ENCODE measurements at places on chromosomes 1 and 21.

DNA sequence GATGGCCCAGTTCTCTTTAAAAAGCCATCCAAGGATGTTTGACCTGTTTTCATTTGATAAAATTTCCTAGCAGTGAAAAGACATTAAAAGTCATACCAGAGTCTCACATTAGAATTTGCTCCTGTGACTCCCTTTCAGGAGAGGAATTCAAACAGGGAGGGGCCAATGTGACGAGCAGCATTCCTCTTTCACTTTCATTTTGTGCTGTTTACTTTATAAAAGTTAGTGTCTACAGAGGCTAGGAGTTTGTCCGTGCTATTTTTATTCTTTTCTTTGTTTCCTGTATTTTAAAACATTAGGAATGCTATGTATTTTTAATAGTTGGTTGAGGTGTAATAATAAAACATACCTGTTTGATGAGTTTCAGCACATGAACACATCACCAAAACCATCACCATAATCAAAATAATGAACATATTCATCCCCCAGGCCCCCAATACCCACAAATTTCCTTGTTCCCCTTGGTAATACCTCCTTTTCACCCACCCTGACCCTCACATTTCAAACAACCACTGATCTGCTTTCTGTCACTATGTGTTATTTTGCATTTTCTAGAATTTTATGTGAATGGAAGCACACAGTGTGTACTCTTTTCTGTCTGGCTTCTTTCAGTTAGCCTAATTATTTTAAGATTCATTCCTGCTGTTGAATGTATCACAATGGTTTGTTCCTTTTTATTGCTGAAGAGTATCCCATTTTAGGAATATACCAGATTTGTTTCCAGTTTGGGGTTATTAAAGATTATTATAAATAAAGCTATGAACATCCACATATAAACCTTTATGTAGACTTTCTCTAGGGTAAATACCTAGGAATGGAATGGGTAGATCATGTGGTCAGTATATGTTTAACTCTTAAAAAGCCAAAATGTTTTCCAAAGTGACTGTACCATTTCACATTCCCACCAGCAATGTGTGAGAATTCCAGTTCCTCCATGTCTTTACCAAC lies 129.5 kb downstream of the TENT5C start:
- no peak for DNase-seq

- no peak for DNase-seq
These were observed 442 bp upstream of the RUSC1 start for GRCh38 chr1:155320252-155320651.

- no peak for DNase-seq
These were observed 10.6 kb upstream of the SPSB1 start for GRCh38 chr1:9281908-9282695.

- no peak for DNase-seq
These were observed 45.1 kb downstream of the FYB2 start for GRCh38 chr1:56774067-56774609.

DNA sequence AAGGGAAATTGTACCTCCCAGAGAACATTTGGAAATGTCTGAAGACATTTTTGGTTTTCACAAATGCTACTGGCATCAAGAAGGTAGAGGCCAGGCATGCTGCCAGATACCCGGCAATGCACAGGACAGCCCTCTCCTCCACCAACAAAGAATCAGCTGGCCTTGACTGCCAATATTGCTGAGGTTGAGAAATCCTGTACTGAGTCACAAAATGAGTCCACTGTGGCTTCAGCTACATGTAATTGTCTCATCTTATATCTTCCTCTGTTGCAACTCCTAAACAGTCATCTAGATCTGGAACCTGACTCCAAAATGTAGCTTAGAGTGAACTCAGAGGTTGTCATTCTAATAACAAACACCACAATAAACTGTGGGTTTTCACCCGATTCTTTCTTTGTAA lies 327.5 kb upstream of the POGK start:
- no peak for DNase-seq

- DNase-seq: no peak
These were observed 36.3 kb downstream of the SNX7 start for GRCh38 chr1:98697781-98698180.

DNA sequence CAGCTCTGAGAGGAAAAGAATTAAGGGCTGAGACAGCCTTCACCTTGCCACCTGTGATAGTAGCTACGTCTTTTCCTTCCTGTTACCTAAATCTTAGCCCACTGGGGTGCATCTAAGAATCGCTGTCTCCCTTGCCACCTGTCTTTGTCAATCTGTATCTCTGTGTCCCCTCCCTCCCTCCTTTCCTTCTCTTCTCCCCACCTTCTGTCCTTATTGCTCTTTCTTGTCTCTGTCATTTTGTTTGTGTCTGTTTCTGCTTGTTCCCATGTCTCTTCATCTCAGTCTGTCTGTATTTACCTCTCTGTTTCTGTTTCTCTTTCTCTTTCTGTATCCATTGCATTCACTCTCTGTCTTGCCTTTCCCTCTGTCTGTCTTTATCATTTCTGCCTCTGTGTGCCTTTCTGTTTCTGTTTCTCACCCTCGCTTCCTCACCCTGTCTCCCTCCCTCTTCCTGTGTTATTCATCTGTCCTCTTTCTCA lies 30.2 kb downstream of the SLC22A15 start:
- no peak for DNase-seq

- no peak for DNase-seq
These were observed 1.2 kb downstream of the ITPKB start for GRCh38 chr1:226737819-226738420.

DNA sequence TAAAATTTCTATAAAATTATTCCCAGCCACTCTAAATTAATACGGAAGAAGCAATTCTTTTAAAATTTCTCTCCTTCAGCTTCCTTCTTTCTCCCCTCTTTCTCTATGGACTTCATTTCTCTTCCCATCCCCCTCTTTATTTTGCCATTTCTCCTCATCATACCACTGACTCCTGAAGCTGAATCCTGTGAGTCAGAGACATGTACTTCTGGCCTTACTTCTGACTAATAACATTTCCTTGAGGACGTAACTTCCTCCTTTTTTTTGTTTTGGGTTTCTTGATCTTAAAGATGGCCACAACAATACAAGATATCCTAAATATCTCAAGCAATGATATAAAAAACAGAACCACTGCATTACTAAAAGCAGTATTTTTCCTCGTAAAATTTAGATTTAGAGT lies 63.6 kb upstream of the DENND1B start:
- no peak for DNase-seq

DNA sequence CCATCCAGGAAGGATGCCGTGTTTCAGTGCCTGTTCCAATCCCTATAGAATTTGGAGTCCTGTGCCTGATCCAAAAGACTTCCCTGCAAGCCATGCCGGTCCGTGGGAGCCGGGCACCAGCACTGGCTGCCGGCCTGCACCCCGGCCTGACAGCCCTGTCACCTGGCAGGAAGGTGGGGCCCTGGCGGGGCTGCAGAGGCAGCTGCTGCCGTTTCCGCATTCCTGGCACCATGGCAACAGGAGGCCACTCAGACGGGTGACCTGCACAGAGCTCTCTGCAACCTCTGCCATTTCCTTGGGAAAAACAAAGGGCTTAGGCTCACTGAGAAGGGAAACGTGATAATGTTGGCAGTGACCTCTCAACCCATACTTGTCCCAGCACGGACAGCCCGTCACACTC lies 63.2 kb upstream of the TMEM51 start:
- peak; percentile 9 for DNase-seq

GRCh38 chr1:31593136-31593665 lies 16.9 kb downstream of the TINAGL1 start:
- DNase-seq: no peak

DNA sequence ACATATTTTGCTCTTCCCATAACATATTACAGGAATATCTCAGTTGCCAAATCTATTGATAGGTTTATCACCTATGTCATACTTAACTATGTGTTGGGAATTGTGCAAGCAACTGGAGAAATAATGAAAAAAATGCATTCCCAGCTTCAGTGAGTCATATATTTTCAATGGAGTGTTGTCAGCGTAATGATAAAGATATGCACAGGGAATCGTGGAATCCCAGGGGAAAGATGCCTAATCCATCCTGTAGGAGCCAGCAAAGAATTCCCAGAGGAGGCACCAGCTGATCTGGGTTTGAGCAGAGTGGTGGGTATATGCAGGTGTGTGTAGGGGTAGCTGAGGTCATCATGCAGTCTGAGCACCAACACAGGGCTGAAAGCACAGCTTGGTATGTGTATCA lies 213.3 kb upstream of the DAB1 start:
- no peak for DNase-seq

DNA sequence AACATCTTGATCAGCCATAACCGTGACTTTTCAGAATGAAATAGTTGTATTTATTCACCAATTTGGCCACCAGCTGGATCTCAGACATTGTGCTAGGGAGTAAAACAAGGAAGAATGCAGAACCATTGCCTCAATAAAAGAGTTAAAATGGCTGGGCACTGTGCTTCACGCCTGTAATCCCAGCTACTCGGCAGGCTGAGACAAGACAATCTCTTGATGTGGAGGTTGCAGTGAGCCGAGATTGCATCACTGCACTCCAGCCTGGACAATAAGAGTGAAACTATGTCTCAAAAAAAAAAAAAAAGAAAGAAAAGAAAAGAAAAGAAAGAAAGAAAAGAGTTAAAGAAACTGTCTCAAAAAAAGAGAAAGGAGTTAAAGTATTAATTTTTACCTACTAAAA lies 199.5 kb downstream of the TPR start:
- DNase-seq: no peak

GRCh38 chr1:65719391-65719790 lies 73.3 kb upstream of the PDE4B start:
- no peak for DNase-seq

- no peak for DNase-seq
These were observed 89.3 kb upstream of the AKT3 start for GRCh38 chr1:243939167-243939848.

DNA sequence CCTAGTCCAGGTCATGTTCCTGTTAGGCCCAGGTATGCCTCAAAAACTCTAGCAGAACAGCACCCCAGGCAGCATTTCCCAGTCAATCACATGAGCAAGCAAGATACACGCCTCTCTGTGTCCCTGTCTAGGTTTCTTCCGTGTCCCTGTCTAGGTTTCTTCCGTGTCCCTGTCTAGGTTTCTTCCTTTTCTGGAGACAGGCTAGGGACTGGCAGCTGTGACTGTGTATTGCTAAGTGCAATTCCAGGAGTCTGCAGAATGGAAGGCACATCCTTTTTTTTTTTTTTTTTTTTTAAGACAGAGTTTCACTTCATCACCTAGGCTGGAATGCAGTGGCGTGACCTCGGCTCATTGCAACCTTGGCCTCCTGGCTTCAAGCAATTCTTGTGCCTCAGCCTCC lies 77.6 kb downstream of the SETD4 start:
- no peak for DNase-seq

DNA sequence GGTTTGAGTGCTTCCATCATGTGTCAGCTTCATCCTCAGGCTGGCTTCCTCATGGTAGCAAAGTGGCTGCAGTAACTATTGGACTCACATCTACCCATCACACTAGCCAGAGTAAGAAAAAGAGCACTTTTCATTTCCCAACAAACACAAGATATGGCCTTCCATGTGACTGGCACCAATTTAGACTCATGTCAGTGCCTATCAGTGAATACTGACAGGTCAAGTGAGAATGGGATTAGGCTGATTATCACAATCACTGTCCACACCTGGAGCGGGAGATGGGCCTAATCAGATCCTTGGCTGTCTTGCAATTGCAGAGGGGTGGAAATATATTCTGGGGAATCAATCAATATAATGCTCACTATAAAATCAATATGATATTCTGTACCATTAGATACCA lies 2.9 kb upstream of the RABGAP1L start:
- DNase-seq: no peak

All from stimulated activated CD8-positive, alpha-beta memory T cell treated with anti-CD3 and anti-CD28 coated beads, Interleukin-15, amount 100 ng/mL, for 48 hours (primary cell).